ENCODE measurements at places on chromosomes 16 and 17. TPM values are rescaled to one million over a fixed set of nuclear protein-coding genes. Genes with fewer than 3 reads are reported as not detected.

DNA sequence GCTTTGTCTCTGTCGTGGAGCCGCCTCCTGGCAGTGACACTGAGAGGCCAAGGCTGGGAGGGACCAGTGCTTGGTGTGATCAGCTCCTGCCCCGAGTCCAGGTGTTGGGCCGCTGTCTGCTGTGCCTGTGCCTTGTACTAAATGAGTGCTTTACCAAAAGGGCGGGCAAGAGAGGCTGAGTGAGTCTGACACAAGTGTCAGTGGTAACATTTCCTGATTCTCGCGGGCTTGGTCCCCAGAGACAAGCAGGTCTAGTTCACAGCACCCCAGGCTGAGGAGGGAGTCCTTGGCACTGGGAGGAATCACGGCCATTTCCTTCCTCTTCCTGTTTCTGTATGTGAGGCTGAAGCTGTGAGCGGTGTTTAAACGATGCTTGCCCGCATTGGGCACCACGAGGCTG is 30.2 kb downstream of the PLD6 start:
- H3K36me3 ChIP-seq: peaks cover 24% of the 10 kb centered on the region
- no peak for DNase-seq
- H3K4me3 ChIP-seq: no peak overlapping the region
- H3K4me1 ChIP-seq: peaks cover 8% of the 10 kb centered on the region
- no peak overlapping the region for H3K27ac ChIP-seq
- H3K27me3 ChIP-seq: no peaks in the 10 kb centered on the region

- H3K4me3 ChIP-seq: no peak overlapping the region
- DNase-seq: no peak
- H3K36me3 ChIP-seq: no peaks in the 10 kb centered on the region
- H3K27ac ChIP-seq: no peak overlapping the region
- H3K27me3 ChIP-seq: no peaks in the 10 kb centered on the region
Observed at GRCh38 chr17:70352834-70353233, 183.5 kb downstream of the KCNJ2 start.

Gene BPTF
- 65.2 TPM for total RNA-seq

Gene KRT36
- total RNA-seq: not detected

- no peaks in the 10 kb centered on the region for H3K27me3 ChIP-seq
- H3K4me3 ChIP-seq: no peak overlapping the region
- H3K4me1 ChIP-seq: no peaks in the 10 kb centered on the region
- H3K36me3 ChIP-seq: no peaks in the 10 kb centered on the region
- no peak overlapping the region for H3K27ac ChIP-seq
Observed at GRCh38 chr16:17278988-17279387, 191.8 kb downstream of the XYLT1 start.

Gene ASB16
- 0.11 TPM for total RNA-seq

DNA sequence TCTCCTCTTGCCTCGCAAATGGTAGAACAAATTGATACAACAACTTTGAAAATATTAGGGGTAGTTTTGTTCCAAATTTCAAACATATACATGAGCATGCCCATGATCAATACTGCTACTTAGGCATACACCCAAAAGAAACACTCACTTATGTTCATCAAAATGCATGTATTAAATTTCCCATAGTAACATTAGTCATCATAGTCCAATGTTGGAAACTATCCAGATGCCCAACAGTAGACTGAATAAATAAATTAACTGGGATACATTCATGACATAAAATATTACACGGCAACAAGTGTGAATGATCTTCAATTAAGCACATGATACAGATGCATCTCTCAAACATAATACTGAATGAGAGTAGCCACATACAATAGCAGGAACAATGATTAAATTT is 391.6 kb downstream of the CDH11 start:
- no peak for DNase-seq
- H3K27ac ChIP-seq: no peak overlapping the region
- no peak overlapping the region for H3K4me3 ChIP-seq
- H3K27me3 ChIP-seq: no peaks in the 10 kb centered on the region

DNA sequence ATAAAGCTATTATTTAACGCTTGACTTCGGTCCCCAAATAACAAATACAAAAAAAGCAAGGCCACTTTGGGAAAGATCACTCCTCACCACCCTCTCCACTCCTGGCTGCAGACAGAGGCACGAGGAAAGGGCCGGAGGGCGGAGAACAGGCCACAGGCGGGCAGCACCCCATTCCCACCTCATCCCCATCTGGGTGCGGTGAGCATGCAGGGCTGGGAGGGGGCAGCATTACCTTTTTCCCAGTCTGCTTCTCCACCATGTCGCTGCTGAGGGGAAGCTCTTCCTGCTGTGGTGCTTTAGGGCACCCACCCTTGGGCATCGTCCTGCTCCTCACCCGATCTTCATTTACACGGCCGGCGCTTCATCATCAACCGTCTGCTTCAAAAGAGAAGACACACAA is 99.2 kb downstream of the ZNF778 start:
- peaks cover 16% of the 10 kb centered on the region for H3K36me3 ChIP-seq
- peak overlapping the region; percentile 78 for H3K27ac ChIP-seq
- H3K27me3 ChIP-seq: no peaks in the 10 kb centered on the region
- no peak for DNase-seq
- H3K4me3 ChIP-seq: peak overlapping the region; percentile 21
- peaks cover 100% of the 10 kb centered on the region for H3K4me1 ChIP-seq

Gene SMYD4
- 5.6 TPM for total RNA-seq

Gene SHISA9
- total RNA-seq: not detected

Gene TRPV3
- 1.8 TPM for total RNA-seq

Gene TEKT1
- not detected for total RNA-seq

Gene LGALS9B
- 20.8 TPM for total RNA-seq

DNA sequence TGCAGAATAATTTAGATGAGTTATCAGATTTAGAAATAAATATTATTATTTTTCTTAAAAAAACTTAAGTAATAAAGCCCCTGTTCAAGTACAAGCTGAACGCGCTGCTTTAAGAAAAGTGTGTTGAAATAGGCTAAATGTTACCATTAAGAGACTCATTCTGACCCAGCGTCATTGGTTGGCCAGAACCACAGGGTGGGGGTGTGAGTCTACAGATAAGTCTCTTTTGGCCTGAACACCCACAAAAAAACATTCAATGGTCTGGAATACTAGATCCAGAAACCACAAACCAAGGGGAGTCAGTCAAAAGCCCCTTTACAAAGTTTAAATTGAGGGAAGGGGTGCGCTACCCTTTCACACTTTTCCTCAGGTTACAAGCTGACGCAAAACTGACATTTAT is 776.1 kb downstream of the KCNJ2 start:
- no peaks in the 10 kb centered on the region for H3K4me1 ChIP-seq
- no peak overlapping the region for H3K4me3 ChIP-seq
- no peak overlapping the region for H3K27ac ChIP-seq
- DNase-seq: no peak
- no peaks in the 10 kb centered on the region for H3K27me3 ChIP-seq

DNA sequence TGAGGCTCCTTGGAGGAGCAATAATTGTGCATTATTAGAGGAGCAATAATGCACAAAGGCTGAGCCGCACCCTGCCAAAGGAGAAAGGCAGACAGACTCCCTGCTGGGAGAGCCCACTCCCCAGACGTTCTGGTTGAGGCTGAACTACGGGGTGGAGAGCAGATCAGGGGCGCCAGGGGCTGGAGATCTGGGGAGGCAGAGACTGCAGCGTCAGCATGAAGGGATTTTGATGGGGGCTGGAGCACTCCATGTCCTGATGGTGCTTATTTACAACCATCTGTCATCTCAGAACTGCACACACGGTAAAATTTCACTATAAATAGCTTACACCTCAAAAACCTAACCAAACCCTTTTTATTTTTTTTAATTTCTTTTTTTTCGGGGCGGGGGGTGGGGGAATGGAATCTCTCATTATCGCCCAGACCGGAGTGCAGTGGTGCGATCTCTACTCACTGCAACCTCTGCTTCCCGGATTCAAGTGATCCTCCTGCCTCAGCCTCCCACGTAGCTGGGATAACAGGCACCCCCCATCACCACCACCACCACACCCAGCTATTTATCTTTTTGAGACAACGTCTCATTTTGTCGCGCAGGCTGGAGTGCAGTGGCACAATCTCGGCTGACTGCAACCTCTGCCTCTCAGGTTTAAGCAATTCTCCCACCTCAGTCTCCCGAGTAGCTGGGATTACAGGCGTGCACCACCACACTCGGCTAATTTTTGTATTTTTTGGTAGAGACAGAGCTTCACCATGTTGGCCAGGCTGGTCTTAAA is 4.3 kb upstream of the C16orf95 start:
- DNase-seq: no peak
- H3K4me1 ChIP-seq: peaks cover 12% of the 10 kb centered on the region
- H3K36me3 ChIP-seq: no peaks in the 10 kb centered on the region
- H3K27me3 ChIP-seq: no peaks in the 10 kb centered on the region

GRCh38 chr16:6857575-6857974 is 475.1 kb upstream of the RBFOX1 start:
- H3K4me1 ChIP-seq: no peaks in the 10 kb centered on the region
- no peak for DNase-seq
- no peak overlapping the region for H3K4me3 ChIP-seq
- H3K27me3 ChIP-seq: no peaks in the 10 kb centered on the region

Gene MRC2
- total RNA-seq: 63.9 TPM

DNA sequence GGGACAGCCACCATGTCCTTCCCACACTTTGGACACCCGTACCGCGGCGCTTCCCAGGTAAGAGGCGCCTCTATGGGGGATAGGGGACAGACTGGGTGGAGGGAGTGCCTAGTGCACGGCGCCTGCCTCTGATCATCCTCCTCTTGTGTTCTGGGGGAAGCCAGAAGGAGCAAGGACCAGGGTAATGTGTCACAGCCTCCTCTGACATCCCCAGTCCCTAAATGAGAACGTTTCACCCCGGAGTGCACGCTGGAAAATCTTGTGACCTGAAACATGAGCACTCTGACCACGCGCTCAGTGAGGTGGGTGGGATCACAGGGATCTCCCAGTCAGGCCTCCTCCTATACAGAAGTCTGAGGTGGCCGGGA is 1.1 kb downstream of the IRX6 start:
- H3K4me3 ChIP-seq: no peak overlapping the region
- peaks cover 100% of the 10 kb centered on the region for H3K27me3 ChIP-seq
- H3K27ac ChIP-seq: no peak overlapping the region
- no peak for DNase-seq
- peaks cover 24% of the 10 kb centered on the region for H3K4me1 ChIP-seq
- H3K36me3 ChIP-seq: no peaks in the 10 kb centered on the region

DNA sequence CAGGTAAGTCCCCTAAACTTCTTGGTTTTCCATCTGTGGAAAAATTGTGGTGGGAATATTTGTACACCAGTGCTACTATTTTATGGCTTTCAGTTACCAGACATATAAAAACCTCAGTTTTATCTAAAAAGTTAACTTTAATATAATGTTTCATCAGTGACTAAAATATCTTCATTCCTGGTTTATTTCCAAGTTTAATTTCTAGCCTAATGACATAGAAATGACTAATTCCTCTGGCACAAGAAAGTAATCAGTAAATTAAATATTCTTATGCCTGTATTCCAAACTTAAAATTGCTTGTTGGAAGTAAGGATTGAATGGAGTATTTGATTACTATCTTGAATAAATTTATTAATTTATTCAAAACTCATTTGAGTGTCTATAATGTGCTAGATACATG is 757.0 kb downstream of the CDH11 start:
- no peak overlapping the region for H3K27ac ChIP-seq
- H3K27me3 ChIP-seq: no peaks in the 10 kb centered on the region
- no peaks in the 10 kb centered on the region for H3K4me1 ChIP-seq
- no peaks in the 10 kb centered on the region for H3K36me3 ChIP-seq
- DNase-seq: no peak

Gene CACNG1
- total RNA-seq: not detected

- H3K4me1 ChIP-seq: peaks cover 14% of the 10 kb centered on the region
- no peaks in the 10 kb centered on the region for H3K27me3 ChIP-seq
- no peak for DNase-seq
- H3K4me3 ChIP-seq: no peak overlapping the region
Observed at GRCh38 chr16:83940630-83941378, 12.2 kb upstream of the OSGIN1 start.

DNA sequence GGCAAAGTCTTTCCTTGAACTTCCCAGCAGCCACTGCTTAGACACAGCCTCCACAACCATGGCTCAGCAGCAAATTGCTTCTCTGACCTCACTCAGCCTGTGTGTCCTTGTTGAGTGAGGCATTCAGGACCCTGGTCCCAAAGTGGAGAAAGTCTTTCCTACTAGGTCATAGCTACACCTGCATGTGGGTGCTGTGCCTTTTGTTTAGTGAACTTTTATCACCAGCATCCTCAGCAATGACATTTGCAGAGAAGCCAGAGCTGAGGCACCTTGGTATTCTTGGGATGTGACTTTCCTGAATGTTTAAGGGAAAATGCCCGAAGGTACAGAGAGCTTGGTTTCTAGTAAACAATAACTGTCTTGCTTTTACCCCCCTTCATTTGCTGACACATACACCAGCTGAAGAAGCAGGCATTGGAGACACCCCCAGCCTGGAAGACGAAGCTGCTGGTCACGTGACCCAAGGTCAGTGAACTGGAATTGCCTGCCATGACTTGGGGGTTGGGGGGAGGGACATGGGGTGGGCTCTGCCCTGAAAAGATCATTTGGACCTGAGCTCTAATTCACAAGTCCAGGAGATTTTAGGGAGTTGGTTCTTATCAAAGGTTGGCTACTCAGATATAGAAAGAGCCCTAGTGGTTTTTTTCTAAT is 20.9 kb upstream of the STH start:
- no peak for DNase-seq
- no peaks in the 10 kb centered on the region for H3K36me3 ChIP-seq
- H3K4me3 ChIP-seq: no peak overlapping the region
- H3K27ac ChIP-seq: no peak overlapping the region
- H3K4me1 ChIP-seq: peaks cover 16% of the 10 kb centered on the region

DNA sequence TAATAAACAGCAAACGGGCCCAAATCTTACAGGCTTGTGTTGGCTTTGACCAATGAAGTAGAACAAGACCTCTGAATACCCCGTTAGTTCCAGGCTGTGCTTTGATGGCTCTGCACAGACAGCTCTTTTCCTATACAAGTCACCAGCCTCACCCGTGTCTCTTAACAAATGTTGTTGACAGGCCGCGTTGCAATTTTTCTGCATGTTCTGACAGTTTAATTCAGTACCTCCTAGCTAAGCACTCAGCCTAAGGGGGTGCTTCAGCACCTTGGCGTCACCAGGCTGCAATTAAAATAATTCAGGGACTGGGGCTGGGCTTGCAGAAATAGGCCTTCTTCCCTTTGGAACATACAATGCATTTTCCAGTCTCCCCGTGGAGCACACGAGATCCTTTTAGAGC is 500.1 kb downstream of the MAF start:
- H3K27ac ChIP-seq: no peak overlapping the region
- no peak overlapping the region for H3K4me3 ChIP-seq
- no peak for DNase-seq
- no peaks in the 10 kb centered on the region for H3K27me3 ChIP-seq
- H3K4me1 ChIP-seq: peaks cover 3% of the 10 kb centered on the region

DNA sequence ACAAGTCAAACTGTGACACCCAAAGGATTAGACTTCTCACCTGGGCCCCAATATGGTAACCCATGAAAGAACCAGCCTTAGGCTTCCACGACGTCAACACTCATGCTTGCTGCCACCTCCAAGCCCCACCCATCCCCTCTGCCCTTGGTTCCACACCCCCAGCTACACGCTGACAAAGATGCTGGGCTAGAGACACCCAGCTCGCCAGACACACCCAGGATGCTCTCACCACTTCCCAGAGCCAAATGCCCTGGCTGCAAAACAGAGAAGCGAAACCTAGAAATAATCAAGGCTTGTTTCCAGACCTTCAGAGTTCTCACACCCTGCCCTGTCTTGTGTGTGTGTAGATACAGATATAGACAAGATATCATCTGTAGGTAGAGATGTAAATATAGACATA is 26.0 kb upstream of the ADCY9 start:
- H3K4me1 ChIP-seq: peaks cover 6% of the 10 kb centered on the region
- H3K36me3 ChIP-seq: no peaks in the 10 kb centered on the region
- H3K27me3 ChIP-seq: no peaks in the 10 kb centered on the region
